ENCODE measurements at places on chromosomes 11 and 22.

DNA sequence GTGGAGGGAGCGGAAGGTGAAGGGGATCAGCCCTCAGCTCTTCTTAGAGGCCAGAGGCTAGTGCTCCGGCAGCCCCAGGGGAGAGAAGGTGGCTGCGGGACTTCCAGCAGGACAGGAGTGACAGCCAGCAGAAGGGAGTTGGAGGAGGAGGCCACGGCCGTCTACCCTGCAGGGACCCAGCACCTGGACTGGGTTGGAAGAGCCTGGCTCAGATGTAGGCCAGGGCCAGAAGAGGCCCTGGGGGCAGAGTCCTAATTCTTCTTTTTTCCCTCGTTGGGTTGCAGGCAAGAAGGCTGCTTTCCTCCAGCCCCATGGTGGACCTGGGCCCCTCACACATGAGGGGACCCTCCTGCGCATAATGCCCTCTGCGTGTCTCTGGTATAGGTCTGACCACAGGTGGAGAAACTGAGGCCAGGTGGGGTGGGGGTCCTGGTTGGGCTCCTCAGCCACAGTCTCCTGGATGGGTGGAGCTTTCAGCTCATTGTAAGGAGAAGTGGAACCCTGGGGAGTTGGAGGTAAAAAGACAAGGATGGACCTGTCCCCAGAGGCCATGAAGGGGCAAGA is 2.3 kb upstream of the MCAM start:
- DNase-seq = peak; percentile 17

DNA sequence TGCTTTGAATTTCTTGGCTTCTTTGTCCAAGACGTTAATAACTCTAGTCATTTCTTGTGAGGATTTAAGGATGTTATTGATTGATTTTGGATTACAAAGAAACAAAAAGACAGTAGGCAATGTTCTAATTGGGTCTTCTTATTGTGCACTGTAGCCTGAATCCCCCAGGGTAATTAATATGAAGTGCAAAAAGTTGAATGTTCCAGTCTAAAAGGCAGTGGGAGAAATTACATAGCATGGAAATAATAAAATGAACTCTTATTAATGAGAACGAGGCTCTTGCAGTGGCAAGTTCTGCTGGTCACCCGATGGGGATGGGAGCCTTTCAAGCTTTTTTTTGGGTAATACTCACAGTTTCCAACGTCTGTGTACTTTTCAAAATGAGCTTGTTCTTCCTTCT is 45.6 kb downstream of the UBASH3B start:
- DNase-seq = no peak

GRCh38 chr11:73787051-73787642 is 527 bp upstream of the MRPL48 start:
- no peak for DNase-seq

DNA sequence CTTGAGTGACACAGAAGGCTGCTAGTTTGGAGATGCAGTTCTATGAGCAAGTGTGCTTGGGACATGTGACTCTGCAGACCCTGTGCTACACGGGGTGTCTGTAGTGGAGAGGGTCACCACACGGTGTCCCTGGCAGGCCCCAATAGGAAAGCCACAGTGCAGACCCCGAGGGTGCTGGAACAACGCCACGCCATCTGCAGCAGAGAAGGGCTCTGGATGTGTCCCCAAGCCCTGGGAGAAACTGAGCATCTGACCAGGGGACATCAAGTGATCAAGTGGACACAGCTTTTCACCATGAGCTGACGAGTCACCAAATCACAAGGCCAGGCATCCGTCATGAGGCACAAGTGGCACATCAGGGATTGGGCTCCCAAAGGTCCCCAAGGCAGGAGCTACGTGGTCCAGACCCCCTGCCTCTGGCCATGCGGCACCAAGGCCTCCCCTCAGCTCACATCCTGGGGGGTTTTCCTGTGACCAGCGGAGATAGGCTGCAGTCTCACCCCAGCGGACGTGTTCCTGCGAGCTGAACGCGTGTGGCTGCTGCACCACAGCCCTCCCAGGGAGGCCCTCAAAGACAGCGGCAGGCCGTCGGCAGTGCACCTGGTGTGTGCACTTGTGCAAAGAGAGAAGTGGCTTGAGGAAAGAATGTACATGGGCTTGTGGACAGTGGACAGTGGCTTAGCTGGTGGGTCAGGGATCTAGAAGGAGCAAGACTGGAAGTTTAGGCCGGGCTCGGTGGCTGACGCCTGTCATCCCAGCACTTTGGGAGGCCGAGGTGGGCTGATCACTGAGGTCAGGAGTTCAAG is 96.7 kb downstream of the RPS6KA4 start:
- no peak for DNase-seq

DNA sequence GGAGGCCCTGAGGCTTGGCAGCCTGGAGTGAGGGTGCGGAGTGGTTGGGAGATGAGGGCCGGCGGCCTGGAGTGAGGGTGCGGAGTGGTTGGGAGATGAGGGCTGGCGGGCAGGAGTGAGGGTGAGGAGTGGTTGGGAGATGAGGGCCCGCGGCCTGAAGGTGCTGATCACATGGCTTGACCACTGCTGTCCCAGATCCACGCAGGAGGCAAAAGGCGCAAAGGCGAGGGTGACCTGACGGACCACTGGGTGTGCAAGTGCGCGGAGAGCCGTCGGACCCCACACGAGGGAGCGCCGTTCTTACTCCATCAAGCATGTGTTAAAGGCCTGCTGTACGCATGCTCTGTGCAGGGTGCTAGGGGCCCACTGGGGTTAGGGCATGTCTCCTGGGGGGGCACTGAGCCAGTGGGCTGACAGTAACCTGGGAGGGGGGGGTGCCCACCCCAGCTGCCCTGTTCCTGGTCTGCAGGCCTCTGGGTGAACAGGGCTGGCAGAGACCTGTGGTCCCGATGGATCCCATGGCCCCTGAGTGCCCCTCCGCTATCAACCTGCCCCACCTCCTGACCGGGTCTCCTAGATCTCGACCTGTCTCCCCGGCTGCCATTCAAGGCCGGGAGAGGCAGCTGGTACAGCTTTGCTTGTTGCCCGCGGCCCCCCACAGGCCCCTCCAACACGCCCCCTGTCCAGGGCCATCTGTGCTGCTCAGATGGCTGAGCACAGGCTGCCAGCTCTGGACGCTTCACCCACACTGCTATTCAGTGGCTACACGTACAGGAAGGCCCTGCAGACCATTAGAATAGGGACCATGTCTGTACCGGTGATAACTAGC is 21.1 kb downstream of the MRGPRD start:
- no peak for DNase-seq

DNA sequence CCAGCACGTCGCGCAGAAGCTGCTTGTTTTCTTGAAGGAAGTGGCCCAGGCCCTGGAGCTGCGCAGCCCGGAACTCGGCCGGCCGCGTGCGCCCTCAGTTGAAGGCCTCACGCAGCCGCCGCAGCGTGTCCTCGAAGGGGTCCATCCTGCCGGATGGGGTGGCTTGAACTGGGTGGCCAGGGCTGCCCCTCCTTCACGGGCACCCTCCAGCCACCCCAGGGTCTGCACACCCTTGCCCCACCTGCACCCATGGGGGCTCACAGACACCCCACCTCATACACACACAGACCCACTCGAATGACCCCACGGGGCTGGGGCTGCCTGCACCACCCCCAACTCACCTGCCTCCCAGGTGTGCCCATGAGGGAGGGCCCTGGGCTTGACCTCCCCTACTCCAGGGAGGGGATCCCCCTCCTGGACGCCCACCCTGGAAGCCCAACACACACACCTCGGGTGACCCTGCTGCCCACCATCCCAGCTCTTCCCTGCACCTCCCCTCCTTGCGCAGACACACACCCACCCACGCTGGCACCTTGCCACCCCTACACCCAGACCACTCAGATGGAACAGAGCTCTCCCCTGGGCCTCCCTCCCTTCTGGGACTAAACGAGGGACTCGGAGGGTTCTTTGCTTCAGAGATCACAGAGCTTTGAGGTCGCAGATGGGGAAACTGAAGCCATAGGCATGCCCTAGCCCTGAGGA is 6.8 kb downstream of the ALDH3B2 start:
- DNase-seq = no peak

DNA sequence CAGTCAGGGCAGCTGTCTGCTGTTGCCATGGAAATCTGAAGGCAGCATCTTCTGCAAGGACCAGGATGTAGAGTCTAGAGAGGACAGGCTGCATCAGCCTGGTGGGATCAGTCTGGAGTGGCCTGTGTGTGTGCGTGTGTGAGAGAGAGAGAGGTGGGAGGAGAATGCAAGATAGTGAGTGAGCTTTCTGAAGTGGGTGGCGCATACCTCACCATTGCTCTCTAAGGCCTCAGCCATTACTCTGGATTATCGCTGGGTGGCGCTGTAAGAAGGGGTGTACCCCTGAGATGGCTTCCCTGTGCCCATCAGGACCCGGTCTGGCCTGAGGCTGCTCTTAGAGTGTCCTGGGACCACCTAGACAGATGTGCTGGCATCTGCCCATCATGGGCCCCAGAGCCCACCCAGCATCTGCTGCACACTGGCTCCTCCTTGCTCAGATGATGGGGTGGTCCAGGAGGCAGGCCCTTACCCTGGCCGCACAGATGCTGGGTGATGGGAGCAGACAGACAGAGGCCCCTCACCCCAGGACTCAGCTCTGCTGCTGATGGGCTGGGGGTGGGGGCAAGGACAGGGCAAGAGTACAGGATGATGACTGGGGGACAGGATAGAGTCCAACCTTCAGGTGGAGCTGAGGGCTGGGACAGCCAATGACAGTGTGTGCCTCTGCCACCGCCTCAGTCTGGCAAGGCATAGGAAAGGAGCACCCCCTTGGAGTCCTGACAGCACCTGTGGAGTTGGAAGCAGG is 25.7 kb upstream of the TUB start:
- no peak for DNase-seq

GRCh38 chr11:17821648-17822400 is 87.2 kb downstream of the KCNC1 start:
- DNase-seq = no peak

DNA sequence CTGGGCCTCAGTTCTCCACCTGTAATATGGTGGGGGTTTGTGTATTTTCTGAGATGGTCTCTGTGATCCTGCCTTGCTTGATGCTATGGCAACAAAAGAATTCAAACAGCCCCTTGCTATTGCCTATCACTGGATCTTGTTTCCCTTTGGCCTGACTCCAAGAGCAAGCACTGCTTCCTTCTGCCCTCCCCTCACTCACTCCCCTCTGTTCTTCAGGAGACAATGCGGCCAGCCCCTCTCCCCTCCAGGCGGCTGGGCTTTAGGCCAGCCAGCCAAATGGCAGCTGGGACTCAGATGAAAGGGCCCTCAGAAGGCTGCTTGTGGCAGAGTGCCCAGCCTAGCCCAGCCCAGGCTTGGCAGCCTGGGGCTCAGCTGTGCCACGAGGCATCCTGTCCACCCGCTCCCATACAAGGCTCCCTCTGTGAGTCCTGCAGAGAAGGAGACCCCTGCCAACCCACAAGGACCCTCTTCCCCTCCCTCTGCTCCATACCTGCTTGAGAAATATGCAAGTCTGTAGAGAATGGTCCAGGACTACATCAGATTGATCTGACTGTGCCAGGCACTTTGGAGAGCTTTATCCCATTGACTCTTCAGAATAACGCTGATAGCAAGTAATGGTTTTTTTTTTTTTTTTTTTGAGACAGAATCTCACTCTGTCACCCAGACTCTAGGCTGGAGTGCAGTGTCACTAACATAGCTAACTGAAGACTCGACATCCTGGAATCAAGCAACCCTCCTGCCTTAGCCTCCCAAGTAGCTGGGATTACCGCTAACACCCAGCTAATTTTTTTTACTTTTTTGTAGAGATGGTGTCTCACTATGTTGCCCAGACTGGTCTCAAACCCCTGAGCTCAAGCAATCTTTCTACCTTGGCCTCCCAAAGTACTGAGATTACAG is 7.6 kb upstream of the KCTD14 start:
- no peak for DNase-seq

DNA sequence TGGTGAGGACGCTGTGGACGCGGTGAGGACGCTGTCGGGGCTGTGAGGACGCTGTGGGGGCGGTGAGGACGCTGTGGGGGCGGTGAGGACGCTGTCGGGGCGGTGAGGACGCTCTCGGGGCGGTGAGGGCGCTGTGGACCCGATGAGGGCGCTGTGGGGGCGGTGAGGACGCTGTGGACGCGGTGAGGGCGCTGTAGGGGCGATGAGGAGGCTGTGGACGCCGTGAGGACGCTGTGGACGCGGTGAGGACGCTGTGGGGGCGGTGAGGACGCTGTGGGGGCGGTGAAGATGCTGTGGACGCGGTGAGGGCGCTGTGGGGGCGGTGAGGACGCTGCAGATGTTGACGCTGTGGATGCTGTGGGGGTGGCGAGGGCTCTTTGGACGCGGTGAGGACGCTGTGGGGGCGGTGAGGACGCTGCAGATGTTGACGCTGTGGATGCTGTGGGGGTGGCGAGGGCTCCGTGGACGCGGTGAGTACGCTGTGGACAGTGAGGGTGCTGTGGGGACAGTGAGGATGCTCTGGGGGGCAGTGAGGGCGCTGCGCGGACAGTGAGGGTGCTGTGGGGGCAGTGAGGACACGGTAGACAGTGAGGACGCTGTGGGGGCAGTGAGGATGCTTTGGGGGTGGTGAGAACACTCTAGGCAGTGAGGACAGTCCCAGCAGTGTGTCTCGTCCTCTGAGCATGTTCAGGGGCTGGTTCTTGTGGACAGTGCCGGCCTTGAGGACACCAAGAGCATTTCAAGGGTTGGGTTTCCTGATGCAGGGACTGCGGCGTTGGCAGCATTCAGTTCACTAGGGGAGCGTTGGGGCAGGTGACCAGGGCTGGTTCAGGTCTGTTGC is 4.2 kb downstream of the GP1BB start:
- DNase-seq = no peak

- DNase-seq = no peak
Measured at GRCh38 chr11:124791626-124792341, 8.4 kb downstream of the MSANTD2 start.

DNA sequence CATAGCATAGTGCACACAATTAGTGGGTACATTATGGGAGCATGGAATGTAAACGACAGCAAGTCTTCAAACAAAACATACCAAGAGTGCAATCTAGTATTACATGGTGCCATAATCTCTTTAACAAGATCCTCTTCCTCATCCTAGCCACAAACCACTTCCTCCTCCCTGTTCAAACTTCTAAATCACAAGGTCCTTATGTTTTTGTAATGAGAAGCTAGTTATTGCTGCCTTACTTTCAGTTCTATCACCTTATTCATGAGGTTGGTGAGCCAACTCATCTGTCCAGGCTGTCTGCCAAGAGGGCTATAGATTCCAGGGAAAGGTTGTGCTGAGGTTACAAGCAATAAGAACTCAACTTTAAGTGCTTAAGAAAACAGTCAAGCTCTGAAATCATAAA is 195.4 kb upstream of the ARHGAP20 start:
- DNase-seq = no peak

- DNase-seq = no peak
Measured at GRCh38 chr11:58914821-58915543, 24.3 kb upstream of the GLYATL1 start.

DNA sequence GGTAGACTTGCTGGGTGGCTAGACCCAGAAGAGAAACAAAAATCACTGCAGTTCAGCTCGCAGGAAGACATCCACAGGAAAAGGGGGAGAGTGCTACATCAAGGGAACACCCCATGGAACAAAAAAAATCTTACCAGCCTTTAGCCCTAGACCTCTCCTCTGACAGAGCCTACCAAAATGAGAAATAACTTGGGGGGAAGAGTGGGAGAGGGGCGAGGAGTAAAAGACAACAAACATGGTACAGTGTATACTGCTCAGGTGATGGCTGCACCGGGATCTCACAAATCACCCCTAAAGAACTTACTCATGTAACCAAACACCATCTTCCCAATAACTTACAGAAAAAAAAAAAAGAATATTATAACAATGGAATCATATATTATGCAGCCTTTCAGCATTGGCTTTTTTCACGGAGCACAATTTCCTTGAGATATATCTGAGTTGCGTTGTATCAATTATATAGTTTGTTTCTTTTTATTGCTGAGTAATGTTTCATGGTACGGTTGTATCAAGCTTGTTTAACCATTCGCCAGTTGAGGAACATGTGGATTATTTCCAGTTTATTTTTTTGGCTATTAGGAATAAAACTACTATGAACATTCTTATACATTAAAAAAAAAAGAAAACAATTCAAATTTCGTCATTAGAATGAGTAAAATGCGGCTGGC is 90.9 kb downstream of the ZNF280B start:
- no peak for DNase-seq

Data from stimulated activated CD4-positive, alpha-beta T cell treated with anti-CD3 and anti-CD28 coated beads, Interleukin-2, amount 100 ng/mL, for 24 hours (primary cell).